ENCODE measurements at places on chromosomes 11 and 22. TPM values are rescaled to one million over a fixed set of nuclear protein-coding genes. Genes with fewer than 3 reads are reported as not detected.
A peak's percentile ranks its signal among the peaks of the same experiment; 100 is the strongest.

DNA sequence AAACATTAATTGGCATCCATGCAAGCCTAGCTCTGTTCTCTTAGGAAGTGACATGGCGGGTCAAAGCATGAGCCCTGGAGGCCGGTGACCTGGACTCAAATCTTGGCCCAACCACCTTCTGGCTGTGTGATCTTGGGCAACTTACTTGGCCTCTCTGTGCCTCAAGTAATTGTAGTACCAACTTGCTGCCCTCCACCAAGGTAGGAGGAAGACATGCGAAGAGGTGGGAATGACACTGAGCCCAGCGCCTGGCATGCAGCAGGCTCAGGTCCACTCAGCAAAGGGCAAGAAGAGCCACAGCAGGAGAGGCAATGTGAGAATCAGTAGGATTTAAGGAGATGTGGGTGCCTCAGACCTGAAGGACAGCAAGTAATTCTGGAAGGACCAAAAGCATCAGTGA lies 59.6 kb upstream of the SLC22A12 start:
- no peak for DNase-seq

Gene NRXN2
- 4.4 TPM for polyA plus RNA-seq

DNA sequence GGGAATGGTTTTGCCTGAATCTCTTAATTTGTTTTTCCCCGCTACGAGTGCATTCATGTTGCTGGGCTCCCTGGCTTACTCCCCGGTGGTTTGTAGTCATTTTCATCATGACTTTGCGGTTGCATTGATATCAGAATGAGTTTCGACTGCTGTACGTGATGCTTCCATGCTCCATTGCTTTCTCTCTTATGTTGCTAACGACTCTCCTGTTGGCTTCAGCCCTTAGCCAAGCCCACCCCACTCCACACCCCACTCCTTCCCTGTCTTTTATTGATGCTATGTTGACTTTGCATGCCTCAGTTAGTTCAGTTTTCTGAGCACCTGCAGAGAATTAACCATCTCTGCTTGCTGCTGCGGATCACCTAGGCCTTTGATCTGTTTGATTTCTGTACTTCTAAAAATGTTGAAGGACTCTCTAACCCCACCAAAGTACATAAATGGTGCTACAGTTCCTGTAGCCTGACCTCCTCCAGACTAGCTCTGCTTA lies 65.3 kb downstream of the ARFGAP2 start:
- DNase-seq, result no peak

- peak; percentile 93 for DNase-seq
Observed at GRCh38 chr11:102111011-102111786, 952 bp downstream of the YAP1 start.

- DNase-seq, result peak; percentile 36
Observed at GRCh38 chr11:66891851-66892660, 35.2 kb downstream of the LRFN4 start.

GRCh38 chr22:20010307-20011122 lies 6.1 kb downstream of the ARVCF start:
- no peak for DNase-seq

DNA sequence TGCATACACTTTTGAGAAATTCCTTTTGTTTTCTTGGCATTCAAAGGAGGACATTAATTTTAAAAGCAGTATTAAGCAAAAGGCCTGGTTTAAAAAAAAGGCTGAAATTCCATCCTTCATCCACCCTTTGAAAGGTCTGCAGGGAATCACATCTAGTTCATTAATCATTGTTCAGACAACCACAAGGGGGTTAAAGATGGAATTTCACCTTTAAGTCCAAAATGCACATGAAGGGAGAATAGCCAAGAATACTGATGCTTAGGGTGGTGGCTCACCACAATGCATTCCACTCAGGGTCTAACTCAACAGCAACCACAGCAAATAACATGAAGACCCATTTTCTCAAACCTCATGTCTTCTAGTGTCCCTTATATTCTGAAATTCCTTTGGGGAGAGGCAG lies 256.9 kb downstream of the CADM1 start:
- DNase-seq, result no peak

- DNase-seq, result no peak
Observed at GRCh38 chr11:77959434-77959833, 35.0 kb downstream of the INTS4 start.

Gene CREB3L1
- polyA plus RNA-seq, result 55.1 TPM

GRCh38 chr11:73439002-73439843 lies 63.0 kb downstream of the RELT start:
- DNase-seq, result peak; percentile 72

- no peak for DNase-seq
Observed at GRCh38 chr22:37316405-37316804, 34.1 kb downstream of the CYTH4 start.
